ENCODE measurements at places on chromosomes 1 and 21.

DNA sequence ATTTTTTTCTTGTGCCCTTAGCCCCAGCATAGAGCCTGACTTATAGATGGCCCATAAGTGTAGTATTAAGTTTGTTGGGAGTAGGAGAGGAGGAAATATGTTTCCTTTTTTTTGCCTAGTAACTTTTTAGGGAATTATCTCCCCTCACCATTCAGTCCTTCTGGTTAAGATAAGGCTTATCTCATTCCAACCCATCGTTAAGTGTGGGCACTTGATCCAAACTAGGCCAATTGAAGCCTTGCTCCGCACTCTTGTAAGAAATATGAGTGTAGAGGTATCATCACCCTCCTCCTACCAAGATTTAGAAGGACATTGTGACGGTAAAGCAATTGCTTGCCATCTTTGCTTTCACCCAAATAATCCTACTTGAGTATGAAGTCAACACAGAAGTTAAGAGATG, 8.8 kb upstream of the FGGY start:
- no peak overlapping the region for H3K27ac ChIP-seq
- no peak for DNase-seq
- H3K4me3 ChIP-seq, result no peak overlapping the region
- peaks cover 17% of the 10 kb centered on the region for H3K27me3 ChIP-seq

- DNase-seq, result no peak
- no peak overlapping the region for H3K27ac ChIP-seq
- no peak overlapping the region for H3K4me3 ChIP-seq
- H3K36me3 ChIP-seq, result no peaks in the 10 kb centered on the region
- H3K27me3 ChIP-seq, result peaks cover 8% of the 10 kb centered on the region
Observed at GRCh38 chr1:21569820-21570527, 60.8 kb downstream of the ALPL start.

GRCh38 chr1:214440219-214440965, 111.0 kb downstream of the PTPN14 start:
- H3K4me3 ChIP-seq, result no peak overlapping the region
- no peaks in the 10 kb centered on the region for H3K4me1 ChIP-seq
- no peaks in the 10 kb centered on the region for H3K27me3 ChIP-seq
- DNase-seq, result no peak
- H3K27ac ChIP-seq, result no peak overlapping the region

DNA sequence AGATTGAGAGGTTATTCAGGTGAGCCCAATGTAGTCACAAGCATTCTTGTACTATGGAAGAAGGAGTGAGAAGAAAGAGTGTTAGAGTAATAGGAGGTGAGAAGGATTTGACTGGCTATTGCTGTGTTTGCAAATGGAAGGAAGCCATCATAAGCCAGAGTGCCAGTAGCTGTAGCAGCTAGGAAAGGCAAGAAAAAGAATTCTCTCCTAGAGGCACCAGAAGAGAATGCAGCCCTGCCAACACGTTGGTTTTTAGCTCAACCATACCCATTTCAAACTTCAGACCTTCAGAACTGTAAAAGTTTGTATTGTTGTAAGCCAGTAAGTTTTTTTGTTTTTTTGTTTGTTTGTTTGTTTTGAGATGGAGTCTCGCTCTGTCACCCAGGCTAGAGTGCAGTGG, 8.9 kb upstream of the IL12RB2 start:
- H3K27ac ChIP-seq, result no peak overlapping the region
- no peaks in the 10 kb centered on the region for H3K27me3 ChIP-seq
- DNase-seq, result no peak
- H3K4me3 ChIP-seq, result no peak overlapping the region
- H3K4me1 ChIP-seq, result peaks cover 3% of the 10 kb centered on the region

DNA sequence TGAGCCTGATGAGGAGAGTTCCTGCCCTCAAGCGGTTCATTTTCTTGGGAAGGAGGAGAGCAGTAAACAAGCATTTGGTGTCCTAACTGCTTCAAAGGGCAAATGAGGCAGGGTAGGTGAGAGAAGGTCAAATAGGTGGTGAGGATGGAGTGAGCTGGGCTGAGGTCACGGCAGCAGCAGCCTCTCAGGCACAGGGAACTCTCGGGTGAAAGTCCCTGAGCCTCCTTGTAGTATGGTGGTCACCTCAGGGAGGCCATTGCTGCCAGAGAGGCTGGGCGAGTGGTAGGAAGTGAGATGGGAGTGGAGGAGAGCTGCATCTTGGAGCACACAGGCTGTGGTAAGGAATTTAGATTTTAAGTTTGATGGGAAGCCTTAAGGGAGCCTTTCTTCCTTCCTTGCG, 4.0 kb downstream of the ADARB1 start:
- peak overlapping the region; percentile 40 for H3K27ac ChIP-seq
- no peak for DNase-seq
- no peak overlapping the region for H3K4me3 ChIP-seq

DNA sequence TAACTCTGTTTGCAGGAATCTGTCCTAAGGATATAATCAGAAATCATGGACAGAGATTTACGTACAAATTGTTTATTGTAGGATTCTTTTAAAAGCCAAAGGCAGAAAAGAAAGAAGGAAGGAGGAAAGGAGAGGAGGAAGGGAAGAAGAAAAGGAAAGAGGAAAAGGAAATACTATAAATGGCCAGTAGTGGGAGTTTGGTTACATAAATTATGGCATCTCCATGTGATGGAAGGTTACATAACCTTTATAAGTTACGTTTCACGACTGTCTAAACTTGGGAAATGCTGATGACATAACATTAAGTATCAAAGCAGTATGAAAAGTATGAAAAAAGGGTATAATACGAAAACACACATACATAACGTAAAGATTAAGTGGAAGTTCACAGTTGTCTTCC, 39.0 kb downstream of the SMYD2 start:
- H3K27ac ChIP-seq, result no peak overlapping the region
- no peak for DNase-seq
- H3K4me3 ChIP-seq, result no peak overlapping the region
- H3K36me3 ChIP-seq, result peaks cover 64% of the 10 kb centered on the region
- no peaks in the 10 kb centered on the region for H3K4me1 ChIP-seq
